ENCODE measurements at places on chromosomes 1 and 21. TPM values are rescaled to one million over a fixed set of nuclear protein-coding genes. Genes with fewer than 3 reads are reported as not detected.

DNA sequence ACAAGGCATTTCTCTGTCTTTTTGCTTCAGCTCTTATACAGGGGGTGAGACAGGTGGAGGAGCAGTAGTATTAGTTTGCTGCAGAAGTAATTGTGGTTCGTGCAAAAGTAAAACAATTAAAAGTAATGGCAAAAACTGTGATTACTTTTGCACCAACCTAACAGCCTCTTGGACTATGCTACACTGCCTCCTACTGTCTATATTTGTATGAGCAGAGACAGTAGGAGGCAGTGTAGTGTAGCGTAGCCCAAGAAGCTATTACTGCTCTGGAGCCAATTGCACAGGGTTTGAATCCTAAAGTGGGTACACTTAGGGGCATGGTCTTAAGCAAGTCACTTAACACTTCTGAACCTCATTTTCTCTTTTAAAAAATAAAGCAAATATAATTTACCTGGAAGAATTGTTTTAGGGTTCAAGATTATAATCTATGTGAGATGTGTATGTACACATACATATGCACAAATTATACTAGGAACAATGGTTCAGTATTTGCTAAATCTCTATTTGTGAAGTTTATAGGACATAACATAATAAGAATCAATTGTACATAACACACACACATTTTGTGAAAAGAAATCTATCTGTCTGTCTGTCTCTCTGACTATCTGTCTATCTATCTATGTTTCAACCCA is 103.8 kb downstream of the BRINP3 start:
- no peak for DNase-seq

DNA sequence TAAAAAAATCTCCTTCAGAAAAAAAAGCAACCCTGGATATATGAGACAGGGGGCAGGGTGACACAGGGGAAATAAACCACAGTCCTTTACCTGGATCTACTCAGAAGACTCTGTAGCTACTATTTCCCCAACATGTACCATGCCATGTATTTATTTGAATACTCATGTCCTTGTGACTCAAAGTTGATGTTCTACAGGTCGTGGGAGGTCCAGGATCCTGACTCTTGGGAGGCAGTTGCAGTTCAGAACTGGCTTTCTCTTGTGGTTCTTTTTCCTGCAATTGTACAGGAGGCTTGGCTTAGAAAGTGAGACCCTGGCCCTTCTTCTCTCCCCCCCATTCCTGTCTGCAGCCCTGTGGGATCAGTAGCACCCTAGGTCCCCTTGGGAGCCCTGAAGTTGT is 5.8 kb upstream of the IL24 start:
- no peak for DNase-seq

Gene PIGC
- 9.1 TPM for total RNA-seq

GRCh38 chr21:21230672-21231071 is 232.5 kb downstream of the NCAM2 start:
- DNase-seq: no peak

Gene CD1B
- total RNA-seq: not detected

Gene SRGAP2C
- total RNA-seq: 3.7 TPM

DNA sequence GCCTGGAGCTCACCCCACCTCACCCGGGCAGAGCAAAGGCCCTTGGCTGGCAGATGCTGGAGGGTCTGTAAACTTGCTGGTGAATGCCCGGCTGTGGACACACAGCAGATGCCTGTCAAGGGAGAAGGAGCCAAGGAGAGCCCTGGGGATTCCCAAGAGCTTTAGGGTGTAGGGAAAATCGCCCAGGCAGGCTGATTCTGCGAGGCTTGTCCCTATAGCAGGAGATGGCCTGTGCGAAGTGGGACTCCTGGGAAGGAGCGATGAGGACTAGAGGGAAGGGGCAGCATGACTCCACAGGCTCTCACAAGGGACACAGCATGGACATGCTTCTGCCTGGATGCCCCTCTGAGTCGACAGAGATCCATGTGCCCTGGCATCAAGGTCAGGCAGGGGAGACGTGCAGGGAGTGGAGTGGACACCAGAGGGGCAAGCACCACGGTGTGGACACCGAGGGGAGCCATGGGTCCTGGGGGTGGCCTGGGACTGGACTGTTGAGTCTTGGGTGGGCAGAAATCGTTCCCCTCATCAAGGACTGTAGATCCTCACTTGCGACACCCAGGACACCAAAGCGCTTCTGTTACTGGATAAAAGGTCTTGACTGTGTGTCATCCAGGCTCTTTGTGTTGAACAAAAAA is 71.4 kb upstream of the ABCG1 start:
- peak; percentile 33 for DNase-seq

- no peak for DNase-seq
These were observed 18.1 kb upstream of the MYSM1 start for GRCh38 chr1:58717979-58718378.

DNA sequence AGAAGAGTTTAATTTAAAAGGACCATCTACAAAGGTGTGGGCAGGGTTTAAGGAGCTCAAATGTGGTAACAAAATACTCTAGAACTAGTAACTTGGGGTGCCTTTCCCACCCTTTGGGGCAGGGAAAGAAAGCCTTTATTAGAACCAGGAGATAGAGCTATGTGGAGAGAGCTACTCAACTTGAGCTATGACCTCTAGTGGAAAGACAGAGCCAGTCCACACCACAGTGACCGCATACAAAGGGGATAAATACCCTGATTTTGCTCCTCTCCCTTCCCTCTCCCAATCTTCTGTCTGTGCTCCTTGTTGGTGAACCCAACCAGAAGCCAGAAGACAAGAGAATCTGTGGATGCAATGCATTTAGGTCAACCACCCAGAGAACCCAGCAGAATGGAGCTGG is 54.4 kb upstream of the JAK1 start:
- DNase-seq: no peak

Gene CRYZ
- 177 TPM for total RNA-seq

DNA sequence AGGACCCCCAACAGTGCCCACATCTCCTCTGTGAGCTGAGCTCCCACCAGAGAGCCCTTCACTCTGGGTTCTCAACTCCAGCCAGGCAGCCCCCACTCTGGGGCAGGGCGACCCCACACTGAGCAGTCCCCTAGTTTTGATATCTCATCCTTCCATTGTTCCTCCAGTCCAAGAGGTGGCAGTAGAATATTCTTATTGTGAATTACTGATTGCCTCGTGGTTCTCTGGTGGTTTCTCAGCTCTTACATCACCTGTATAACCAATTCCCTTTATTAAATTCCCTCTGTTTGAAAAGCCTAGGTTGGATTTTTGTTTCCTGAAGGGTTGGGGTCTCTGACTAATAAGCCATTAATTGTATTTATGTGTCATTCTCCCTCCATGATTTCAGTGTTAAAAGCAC is 407.5 kb downstream of the SETD4 start:
- DNase-seq: no peak

DNA sequence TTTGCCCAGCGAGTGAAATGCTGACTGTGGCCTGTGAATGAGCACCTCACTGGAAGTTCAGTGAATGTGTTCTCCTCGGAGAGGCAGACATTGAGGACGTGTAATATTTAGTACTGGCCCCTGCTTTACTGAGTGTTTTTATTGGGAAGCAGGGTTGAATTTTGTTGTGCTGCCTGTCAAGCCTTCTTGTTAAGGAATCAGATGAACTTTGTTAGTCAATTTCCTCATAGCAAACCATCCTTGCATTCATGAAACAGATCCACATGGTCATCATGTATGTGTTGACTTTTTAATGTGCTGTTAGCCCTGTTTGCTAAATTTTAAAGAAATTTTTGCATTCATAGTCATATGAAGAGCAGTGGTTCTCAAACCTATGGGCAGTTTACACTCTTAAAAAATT is 47.9 kb downstream of the AGPAT3 start:
- no peak for DNase-seq

Gene HSPA13
- 9.2 TPM for total RNA-seq

Gene KIF21B
- total RNA-seq: 0.88 TPM

Gene MIXL1
- total RNA-seq: 0.29 TPM

Gene CLCA1
- not detected for total RNA-seq

Gene CA6
- not detected for total RNA-seq

GRCh38 chr1:47703156-47703825 is 265.4 kb downstream of the FOXD2 start:
- no peak for DNase-seq

GRCh38 chr21:40563900-40564299 is 283.1 kb downstream of the DSCAM start:
- no peak for DNase-seq

- DNase-seq: no peak
These were observed 67.1 kb upstream of the GUCA2B start for GRCh38 chr1:42086146-42086545.

DNA sequence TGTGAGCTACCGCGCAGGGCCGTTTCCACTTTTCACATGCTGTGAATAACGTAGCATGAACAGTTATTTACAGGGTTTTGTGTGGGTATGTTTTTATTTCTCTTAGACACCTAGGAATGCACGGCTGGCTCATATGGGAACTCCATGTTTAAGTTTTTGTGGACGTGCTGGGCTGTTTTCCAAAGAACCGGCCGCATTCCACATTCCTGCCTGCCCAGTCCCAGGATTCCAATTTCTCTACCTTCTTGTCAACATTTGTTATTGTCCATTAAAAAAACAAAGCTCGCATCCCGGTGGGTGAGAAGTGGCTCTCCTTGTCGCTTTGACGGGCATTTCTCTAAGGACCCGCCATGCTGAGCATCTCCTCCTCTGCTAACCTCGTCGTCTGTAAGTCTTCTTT is 47.1 kb upstream of the LRRC3 start:
- no peak for DNase-seq

DNA sequence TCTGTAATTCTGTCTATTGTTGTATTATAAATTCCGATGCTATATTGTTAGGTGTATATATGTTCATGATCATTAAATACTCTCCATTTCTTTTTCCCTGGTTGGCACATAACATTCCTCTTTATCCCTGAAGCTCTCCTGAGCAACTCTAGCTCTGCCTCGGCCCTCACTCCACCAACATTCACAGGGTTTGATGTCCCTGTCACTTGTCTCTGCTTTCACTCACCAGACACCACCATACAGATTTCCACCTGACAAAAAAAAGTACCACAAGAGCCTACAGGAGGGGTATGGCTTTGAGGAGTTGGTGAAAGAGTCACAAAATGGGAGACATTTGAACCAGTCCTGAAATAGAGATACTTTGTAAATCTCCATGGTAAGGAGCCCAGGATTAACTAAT is 8.8 kb upstream of the TSPEAR start:
- no peak for DNase-seq

Gene PCBP3
- 0.93 TPM for total RNA-seq

DNA sequence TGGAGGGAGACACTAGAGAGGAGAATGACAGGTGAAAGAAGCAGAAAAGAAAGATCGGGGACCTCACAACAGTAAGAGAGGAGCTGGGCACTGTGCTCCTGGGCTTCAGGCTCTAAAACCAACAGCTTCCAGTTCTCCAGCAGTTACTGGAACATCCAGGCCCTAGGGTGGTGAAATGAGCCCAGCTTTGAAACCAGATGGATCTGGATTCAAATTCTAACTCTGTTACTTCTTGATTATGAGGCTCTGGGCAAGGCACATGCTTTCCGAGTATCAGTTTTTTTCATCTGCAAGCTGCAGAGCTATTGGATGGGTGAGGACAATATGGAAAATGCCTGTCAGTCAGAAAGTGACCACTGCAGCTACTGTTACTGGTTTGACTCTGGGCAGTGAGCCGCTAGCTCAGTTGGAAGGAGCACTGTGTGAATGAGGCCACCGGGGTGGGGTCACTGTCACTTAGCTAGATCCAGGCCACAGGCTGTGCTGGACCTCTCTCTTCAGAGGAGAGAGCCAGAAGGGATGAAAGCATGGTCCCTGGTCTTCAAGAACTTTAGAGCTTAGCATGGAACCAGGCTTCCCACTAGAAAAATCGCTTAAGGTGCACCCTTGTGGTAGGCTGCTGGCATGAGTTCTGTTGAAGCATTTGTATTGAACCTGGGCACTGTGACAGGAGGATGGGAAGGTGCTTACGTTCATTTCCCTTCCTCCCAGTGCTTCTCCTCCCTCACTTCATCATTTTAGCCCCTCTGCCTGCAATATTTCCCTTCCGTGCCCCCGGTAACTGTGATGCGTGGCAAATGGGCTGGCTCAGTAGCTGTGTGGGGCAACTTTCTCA is 12.2 kb downstream of the PLEKHO1 start:
- DNase-seq: no peak

- DNase-seq: no peak
These were observed 13.1 kb upstream of the PRRC2C start for GRCh38 chr1:171472183-171472647.

DNA sequence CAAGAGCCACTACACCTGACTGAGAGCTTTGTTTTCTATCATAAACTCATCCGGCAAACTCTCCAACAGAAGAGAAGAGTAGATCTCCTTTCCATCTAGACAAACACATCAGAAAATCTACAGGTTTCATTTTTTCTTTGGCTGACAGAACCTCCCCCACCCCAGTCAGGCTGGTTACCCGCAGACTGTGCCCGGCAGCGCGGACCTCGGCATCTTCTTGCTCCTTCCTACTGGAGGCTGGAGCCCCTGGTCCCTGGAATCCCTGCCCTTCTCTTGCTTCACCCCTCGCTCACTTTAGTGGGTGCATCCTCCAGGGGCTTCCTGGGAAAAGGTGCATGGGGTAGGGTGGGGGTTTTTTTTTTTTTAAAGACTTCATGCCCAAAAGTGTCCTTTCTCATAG is 23.0 kb downstream of the NCMAP start:
- DNase-seq: peak; percentile 18

DNA sequence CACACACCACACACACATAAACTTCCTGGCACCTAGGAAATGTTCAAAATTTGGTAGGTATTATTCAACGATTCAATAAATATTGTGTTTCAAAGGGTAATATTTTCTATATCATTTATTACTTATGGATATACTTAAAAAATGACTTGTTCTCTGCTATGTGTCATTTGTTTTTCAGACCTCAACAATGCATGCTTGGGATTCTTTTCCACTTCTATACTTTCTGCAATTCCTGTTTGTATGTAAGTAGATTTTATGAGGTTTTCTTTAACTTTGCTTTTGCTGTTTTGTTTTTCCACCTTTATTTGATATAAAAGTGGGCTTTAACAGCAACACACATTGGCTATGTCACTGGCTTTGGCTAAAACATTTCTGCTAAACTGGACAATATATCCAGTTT is 3.5 kb downstream of the CEP170 start:
- no peak for DNase-seq

Gene IGSF21
- total RNA-seq: 1.1 TPM

- DNase-seq: no peak
These were observed 159.8 kb downstream of the PBX1 start for GRCh38 chr1:164718821-164719220.

- no peak for DNase-seq
These were observed 51.3 kb downstream of the PTGS2 start for GRCh38 chr1:186628910-186629309.

DNA sequence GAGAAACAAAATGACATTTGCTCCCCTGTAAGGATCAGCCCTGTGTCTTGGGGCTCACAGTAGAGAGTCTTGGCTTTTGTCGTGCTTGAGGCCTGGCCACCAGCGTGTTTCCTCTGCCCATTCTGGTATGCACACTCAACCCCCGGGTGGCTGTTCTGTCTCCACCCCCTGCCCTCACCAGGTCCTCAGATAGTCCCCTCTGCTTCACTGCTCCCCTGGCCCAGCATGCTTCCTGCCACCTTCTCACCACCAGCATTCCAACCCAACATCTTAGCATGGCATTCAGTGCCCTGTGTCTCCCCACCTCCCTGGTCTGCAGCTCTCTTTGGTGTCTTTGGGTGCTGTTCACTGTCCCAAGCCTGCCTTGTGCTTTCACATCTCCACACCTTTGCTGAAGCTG is 16.2 kb downstream of the ZNF362 start:
- no peak for DNase-seq
